ENCODE measurements at places on chromosomes 6 and 20.
A peak's percentile ranks its signal among the peaks of the same experiment; 100 is the strongest.

GRCh38 chr20:23260181-23260840 lies 90.3 kb upstream of the NXT1 start:
- no peak for DNase-seq

DNA sequence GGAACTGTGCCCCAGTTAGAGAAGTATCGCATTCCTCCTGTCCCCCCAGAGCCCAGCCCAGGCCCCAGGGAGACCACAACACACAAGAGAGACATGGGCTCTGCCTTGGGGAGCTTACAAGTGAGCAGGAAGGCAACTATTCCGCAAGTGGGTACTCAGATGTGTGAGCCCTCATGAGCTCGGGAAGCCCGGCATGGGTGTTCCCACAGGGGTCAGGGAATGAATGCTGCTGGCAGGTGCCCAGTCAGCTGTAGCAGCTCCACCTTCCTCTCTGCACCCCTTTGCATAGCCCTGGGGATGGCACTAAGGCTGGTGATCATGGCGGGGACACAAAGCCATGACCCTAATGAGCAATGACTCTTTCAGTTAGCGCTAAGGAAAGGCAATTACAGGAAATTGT lies 194.1 kb downstream of the SYNDIG1 start:
- no peak for DNase-seq

- no peak for DNase-seq
These were observed 2.8 kb upstream of the MC3R start for GRCh38 chr20:56245761-56246160.

DNA sequence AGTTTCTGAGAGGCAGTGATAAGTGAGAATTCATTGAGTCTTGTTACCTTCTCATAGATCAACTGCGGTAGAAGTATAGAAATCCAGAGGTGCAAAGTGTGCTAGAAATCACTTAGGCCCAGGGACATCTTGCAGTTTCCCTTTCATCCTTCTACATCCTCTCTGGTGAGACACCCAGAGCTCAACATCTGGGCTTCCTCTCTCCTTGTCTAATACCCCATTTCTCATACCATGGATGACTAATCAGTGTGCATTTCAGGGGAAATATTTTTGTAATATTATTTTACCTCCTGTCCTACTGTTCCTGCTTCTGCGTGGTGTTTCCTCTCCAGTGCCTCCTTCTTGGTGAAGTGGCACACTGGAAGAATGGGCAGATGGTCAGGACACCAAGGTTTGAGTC lies 322.4 kb downstream of the TFAP2B start:
- no peak for DNase-seq

DNA sequence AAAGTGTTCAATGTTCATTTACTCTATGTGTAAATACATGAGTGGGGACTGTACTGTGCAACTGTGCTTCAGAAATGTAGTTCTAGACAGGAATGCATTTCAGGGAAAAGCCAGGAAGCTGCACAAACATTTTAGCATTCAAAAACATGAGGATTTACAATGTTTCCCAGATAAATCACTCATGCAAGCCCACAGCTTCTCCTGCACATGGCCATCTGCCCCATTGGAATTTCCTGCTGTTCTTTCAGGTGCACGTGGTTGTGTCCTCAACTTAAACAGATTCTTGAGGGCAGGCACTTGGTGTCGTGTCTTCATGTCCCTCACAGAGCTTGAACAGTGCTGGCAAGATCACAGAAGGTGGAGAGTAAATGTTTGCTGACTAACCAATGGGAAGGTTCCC lies 101.5 kb downstream of the UNC5CL start:
- no peak for DNase-seq

GRCh38 chr6:28816909-28817807 lies 106.6 kb downstream of the TRIM27 start:
- DNase-seq = no peak

DNA sequence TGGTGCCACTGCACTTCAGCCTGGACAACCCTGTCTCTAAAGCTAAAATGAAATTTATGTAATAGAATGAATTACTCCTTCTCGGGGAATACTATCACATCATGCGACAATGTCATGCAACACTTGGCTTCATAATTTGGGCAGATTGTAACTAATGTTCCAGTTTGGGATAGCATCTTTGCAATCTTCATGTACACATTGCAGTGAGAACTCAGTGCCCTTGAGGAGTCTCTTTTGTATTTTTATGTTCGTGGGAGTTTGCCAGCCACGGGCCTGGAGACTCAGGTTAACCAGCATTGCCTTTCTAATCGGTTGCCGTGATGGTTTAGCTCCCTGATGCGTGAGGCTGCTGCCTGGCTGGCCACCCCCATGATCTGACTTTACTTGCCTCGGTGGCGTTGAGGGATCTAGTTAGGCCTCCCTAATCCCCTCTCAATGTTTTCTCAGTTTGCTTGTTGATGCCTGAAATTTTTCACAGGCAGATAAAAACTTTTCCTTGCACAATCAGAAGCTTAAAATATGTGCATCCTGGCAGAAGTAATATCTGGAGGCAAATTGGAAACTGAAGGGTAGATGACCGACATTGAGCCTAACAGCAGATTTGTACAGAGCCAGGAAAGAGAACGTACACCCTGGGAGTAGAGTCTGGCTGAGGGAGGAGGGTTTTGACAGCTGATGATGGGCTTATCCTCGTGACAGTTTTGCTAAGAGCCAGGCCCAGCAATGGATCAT lies 2.4 kb downstream of the GMPR start:
- no peak for DNase-seq

DNA sequence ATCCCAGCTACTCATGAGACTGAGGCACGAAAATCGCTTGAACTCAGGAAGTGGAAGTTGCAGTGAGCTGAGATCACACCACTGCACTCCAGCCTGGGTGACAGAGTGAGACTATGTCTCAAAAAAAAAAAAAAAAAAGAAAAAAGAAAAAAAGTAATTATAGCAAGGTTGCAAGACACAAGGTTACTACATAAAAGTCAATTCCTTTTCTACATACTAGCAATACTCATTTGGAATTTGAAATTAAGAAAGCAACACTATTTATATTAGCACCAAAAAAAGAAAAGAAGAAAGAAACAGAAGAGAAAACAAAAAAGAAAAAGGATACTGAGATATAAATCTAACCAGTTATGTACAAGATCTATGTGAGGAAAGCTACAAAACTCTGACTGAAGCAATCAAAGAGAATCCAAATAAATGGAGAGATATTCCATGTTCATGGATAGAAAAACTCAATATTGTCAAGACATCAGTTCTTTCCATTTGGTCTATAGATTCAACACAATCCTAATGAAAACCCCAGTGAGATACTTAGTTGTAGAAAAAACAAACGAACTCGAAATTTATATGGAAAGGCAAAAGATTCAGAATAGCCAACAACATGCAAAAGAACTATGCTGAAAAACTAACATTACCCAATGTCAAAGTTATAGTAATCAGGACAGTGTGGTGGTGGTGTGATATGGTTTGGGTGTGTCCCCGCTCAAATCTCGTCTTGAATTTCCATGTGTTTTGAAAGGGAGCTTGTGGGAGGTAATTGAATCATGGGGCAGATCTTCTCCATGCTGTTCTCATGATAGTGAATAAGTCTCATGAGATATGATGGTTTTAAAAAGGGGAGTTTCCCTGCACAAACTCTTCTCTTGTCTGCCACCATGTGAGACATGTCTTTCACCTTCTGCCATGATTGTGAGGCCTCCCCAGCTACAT lies 73.3 kb downstream of the GPX5 start:
- DNase-seq = no peak

DNA sequence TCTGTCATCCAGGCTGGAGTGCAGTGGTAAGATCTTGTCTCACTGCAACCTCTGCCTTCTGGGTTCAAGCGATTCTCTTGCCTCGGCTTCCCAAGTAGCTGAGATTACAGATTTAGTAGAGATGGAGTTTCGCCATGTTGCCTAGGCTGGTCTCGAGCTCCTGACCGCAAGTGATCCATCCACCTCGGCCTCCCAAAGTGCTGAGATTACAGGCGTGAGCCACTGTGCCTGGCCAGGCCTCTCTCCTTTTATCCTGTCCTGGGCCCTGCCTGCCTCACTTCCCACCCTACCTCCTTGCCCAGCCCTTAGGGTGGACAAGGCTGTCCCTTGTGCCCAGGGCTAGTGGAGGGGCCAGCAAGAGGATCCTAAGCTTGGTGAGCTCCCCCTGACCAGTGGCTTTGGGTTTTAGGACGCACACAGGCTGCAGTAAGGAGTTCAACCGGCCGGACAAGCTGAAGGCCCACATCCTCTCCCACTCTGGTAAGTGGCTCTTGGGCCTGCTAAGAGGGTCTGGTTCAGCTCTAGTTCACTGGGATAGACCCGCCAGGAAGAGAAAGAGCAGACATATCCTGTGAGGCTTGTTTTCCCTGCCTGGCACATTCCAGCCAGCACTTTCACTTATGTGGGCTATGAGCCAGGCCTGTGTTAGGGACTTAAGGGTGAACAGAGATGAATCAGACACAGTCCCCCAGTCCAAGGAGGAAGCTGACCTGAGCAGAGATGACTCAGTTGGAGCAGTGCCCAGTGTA lies 21.9 kb upstream of the CHMP4B start:
- peak; percentile 76 for DNase-seq

DNA sequence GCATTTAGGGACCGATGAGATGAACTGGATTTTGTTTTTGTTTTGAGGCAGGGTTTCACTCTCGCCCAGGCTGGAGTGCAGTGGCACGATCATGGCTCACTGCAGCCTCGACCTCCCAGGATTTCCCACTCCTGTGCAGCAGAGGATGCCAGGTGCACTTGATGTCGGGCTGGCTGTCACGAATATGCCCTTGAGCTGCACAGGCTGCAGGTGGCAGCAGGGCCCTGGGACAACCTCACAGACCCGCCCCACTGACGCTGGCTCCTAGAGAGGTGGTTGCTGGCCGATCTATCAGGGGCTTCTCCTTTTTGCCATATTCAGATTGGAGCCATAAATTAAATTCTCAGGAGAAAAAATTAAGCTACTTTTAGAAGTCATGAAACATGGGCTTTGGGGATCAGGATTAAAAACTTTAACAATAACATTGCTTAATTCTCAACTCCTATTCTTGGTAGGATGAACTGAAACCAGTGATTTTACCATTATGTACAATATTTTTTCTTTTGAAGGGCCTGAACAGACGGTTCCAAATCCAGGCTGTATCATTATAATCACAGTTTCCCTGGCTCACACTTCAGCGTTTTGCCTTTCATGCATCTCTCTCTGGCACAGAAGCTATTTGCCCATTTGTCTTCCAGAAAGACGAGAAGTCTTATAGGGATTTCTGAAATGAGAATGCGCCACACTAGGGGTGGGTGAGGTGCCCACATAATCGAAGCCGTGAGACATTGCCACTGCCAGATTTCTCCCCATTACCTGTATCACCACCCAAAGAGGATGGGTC lies 32.4 kb downstream of the NQO2 start:
- DNase-seq = no peak

DNA sequence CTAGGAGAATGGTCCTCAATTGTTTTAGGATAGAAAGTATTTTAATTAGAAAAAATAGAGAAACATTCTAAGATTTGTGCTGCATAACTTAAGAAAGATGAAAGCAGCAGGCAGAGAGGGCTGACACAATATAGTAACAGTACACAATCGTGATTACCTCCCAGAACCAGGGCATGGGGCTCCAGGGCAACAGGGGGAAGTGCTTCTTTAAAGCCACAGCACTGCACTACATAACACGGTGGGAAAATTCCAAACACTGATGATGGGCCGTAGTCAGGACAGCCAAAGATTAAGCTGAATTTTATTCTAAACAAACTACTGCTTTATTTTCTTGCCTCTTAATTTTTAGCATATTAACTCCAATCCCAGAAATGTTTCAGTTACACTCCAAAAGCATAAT lies 14.4 kb downstream of the EXOC2 start:
- DNase-seq = no peak

DNA sequence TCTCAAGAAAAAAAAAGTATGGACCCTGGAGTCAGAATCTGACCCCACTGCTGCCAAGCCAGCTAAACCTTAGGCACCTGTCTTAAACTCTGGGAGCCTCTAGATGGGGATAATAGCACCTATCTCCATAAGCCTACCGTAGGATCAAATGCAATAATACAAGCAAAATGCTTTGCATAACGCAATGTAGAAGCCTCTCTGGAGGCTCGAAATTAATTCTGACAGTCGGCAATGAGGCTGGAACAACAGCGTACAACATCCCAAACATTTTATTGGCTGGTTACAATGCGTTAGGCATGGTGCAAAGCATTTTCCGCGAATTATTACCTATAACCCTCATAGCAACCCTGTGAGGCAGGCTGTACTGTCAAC lies 521 bp downstream of the CDK5RAP1 start:
- DNase-seq = no peak

GRCh38 chr6:75602246-75603105 lies 796 bp downstream of the SENP6 start:
- DNase-seq = no peak

GRCh38 chr20:63360850-63361518 lies at the start of gene CHRNA4:
TSS of gene CHRNA4 (minus strand) at chr20:63361349. CDS start at chr20:63361165, 184 bp downstream.
- no peak for DNase-seq

GRCh38 chr6:107196152-107196551 lies 80.8 kb upstream of the BEND3 start:
- DNase-seq = no peak

DNA sequence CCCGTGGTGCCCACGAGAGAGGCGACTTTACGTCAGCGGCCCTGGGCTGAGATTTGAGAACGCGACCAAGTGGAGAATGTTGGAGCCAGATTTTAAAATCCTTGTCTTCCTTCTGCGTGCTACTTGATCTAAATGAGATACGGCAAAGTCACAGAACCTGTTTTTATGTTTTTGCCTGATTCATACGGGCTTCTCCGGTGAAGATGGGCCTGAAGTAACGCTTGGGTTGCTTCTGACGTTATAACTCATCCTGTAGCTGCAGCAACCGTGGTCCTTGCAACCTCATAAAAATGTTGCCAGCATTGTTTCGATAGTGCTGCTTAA lies 462 bp upstream of the SLC35B3 start:
- DNase-seq = no peak

DNA sequence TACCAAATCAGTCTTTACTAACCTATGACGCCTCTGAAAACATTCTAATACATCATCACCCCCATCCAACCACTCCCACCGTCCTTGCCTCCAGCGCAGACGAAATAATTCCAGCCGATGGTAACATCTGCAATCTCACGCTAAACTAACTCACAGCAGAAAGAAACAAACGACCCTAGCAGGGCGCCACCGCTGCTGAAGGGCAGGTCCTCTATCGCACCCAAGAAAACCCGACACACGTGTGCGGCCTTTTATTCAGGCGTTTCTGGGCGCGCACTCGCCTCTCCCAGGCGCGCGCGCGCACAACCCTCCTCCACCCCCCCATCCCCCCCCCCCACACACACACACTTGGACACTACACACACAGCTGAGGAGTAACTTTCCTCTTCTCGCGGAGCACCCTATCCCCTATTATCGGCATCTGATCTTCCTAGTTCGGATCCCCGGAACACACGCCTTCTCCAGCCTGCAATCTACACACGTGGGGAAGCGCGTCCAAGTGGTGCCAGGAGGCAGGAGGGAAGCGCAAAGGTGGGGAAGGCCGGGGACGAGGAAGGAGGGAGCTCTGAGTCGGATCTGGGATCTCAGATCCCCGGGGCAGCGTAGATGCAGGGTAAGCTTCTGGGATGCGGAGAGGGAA lies 1.4 kb downstream of the GFOD1 start:
- no peak for DNase-seq

DNA sequence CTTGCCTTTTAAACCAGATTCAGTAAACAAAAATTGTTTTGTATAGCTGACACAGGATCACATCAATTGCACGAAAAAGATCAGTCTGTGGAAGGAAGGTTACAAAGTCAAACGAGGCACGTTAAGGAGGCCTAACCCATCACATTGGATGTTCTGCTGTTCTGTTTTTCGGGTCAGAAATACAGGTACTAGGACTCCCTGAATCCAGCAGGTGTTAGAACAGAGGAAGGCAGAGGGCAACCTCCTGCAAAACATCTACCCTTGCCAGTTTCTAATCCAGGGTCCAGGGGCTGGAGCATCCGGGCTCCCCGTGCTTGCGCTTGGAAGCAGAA lies 64.6 kb downstream of the PLG start:
- no peak for DNase-seq

- no peak for DNase-seq
These were observed 3.3 kb downstream of the TCF21 start for GRCh38 chr6:133891927-133892812.

All from GM04504 (cell line).